ENCODE measurements at places on chromosomes 4 and X.

DNA sequence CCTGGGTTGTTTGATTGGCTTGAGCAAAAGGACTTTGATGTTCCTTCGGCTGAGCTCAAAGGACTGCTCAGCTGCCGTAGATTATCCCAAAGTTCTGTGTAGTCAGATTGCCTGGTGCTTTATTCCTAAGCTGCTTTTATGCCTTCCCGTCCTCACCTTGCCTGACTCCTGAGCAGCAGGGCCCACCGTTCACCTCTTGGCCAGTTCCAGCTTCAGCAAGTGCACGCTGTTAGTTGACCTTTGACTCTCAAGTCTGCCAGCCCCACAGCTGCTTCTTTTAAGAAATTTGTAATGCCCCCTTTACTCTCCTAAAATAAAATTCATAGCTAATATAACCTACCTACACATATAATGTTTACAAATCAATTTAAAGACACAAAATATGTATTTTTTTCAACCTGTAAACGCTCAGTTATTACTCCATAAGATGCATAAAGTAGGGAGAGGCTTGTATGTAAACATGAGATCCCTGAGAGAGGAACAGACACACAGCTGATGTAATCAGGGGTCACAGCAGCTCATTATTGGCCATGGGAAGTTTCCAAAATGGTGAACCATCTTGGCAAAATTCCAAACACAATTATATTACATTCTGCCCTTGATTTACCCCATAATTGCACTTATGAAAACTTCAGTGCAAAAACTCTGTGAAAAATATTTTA is 28.6 kb downstream of the UCHL1 start:
- no peak for DNase-seq

GRCh38 chr4:147332091-147332490 is 148.8 kb upstream of the EDNRA start:
- no peak for DNase-seq

GRCh38 chrX:77742788-77743476 is 43.1 kb downstream of the ATRX start:
- DNase-seq, result no peak

DNA sequence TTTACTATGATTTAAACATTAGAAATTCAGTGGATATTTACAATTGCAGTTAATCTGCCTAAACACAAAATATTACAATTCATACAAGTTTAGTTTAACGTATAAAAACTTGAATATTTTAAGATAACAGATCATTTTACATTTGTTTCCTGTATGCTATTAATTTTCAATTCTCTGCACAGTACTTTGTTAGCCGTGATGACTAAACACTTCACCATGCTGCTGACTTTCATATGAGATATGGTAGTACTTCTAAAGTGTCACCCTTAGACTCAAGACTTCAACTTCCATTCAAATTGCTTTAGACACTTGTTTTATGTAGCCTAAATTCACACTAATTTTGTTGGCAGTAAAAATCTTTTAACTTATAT is 1646.4 kb upstream of the ADGRL3 start:
- no peak for DNase-seq

DNA sequence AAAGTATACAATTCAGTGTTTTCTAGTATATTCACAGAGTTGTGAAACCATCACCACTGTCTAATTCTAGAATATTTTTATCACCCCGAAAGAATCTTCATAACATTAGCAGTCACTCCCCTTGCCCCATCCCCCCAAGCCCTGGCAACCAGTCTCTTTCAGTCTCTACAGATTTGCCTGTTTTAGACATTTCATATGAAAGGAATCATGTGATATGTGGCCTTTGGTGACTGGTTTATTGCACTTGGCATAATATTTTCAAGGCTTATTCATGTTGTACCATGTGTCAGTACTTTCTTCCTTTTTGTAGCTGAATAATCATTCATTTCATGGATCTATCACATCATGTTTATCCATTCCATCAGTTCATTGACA is 371.7 kb downstream of the AFF2 start:
- DNase-seq, result no peak

DNA sequence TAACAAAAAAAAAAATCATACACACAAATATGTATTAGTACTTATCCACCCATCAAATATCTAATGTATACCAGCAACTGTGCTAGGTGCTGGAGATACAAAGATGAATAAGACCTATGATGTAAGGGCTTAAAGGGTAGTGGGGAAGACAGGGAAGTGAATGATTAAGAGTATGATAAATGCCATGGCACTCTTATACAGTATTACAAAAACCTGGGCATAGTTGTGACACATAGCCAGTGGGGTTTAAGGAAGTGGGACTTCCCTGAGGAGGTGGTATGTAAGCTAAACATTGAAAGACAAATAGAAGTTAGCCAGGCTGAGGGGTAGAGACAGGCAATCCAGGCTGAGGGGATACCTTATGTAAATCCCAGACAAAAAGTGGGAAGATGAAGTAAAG is 23.5 kb downstream of the CHM start:
- no peak for DNase-seq

DNA sequence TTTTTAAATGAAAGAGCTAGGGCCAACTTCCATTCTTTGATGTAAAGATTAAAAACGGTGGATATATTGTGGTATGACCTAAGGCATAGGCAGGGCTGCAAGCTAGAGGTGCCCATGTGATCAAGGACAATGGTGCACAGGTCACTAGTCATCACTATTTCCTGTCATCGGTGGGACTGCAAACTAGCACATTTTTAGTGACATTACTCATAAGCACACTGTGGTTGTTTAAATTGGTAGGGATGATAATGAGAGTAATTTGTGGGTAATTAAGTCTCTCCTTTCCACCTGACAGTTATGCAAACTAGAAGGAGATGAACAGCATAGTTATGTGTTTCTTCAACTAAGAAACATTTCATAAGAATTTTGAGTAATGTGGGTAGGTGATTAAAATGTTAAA is 85.4 kb downstream of the GPRIN3 start:
- peak; percentile 28 for DNase-seq
